Dermis blood vessel endothelial cell (primary cell): ENCODE measurements at places on chromosomes 2 and 18. TPM values are rescaled to one million over a fixed set of nuclear protein-coding genes. Genes with fewer than 3 reads are reported as not detected.

GALNT14 gene
- total RNA-seq, result 0.56 and 1.7 TPM in 2 replicates

GAREM2 gene
- 0.37 and 0.68 TPM in 2 replicates for total RNA-seq

UGT1A4 gene
- 0.09 TPM in 1 of 2 replicates, not detected in the other for total RNA-seq

ATP6V1B1 gene
- not detected in 2 replicates for total RNA-seq

CDKL4 gene
- total RNA-seq, result 0.51 and 0.98 TPM in 2 replicates

KCNE4 gene
- total RNA-seq, result 0.14 and 1.2 TPM in 2 replicates

BOLL gene
- total RNA-seq, result not detected in 2 replicates

PRSS56 gene
- total RNA-seq, result not detected in 2 replicates

ZSWIM2 gene
- not detected in 2 replicates for total RNA-seq

DOK6 gene
- under 0.01 and 1.0 TPM in 2 replicates for total RNA-seq

APCDD1 gene
- 0.14 and 0.34 TPM in 2 replicates for total RNA-seq

SETBP1 gene
- 2.7 and 4.8 TPM in 2 replicates for total RNA-seq

UGT1A5 gene
- total RNA-seq, result not detected in 2 replicates

CYRIA gene
- 33.7 and 40.5 TPM in 2 replicates for total RNA-seq

CD207 gene
- not detected in 2 replicates for total RNA-seq

ELOA2 gene
- not detected in 2 replicates for total RNA-seq

TMEM198 gene
- under 0.01 TPM in 1 of 2 replicates, not detected in the other for total RNA-seq

CROCC2 gene
- total RNA-seq, result not detected in 2 replicates

MPPE1 gene
- 14.6 and 15.6 TPM in 2 replicates for total RNA-seq

MEP1B gene
- total RNA-seq, result not detected in 2 replicates

NCKAP5 gene
- under 0.01 and 0.05 TPM in 2 replicates for total RNA-seq

ANKRD30BL gene
- not detected in 2 replicates for total RNA-seq

SCYGR4 gene
- not detected in 2 replicates for total RNA-seq

HOXD13 gene
- under 0.01 TPM in 1 of 2 replicates, not detected in the other for total RNA-seq

CYBRD1 gene
- total RNA-seq, result 19.8 and 30.5 TPM in 2 replicates

FAM124B gene
- 139 and 228 TPM in 2 replicates for total RNA-seq

LIMS4 gene
- 40.1 and 53.6 TPM in 2 replicates for total RNA-seq

BUB1 gene
- 14.5 and 62.7 TPM in 2 replicates for total RNA-seq

COLEC12 gene
- 45.1 and 64.2 TPM in 2 replicates for total RNA-seq

TANC1 gene
- total RNA-seq, result 92.6 and 99.7 TPM in 2 replicates

EMILIN1 gene
- 33.7 and 41.9 TPM in 2 replicates for total RNA-seq

ESCO1 gene
- total RNA-seq, result 15.8 and 20.3 TPM in 2 replicates
